ENCODE measurements at places on chromosomes 1 and 21.

DNA sequence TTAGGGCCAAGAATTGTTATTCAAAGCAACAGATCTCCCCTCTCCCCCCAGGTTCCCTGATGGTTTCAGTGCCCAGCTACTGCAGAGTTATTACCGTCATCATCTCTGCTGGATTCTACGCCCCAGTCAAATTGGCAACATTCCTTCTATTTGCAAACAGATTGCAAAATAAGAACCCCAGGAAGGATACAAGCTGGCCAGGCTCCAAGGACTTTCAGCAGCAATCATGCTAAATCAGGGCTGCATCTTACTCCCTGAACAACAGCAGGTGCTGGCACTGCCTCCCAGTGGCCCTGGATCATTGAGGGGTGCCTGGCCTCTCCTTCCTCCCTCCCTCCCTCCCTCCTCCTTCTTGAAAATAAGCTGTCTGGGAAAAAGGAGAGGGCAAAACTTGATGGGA is 521.6 kb upstream of the BEND5 start:
- DNase-seq, result no peak

DNA sequence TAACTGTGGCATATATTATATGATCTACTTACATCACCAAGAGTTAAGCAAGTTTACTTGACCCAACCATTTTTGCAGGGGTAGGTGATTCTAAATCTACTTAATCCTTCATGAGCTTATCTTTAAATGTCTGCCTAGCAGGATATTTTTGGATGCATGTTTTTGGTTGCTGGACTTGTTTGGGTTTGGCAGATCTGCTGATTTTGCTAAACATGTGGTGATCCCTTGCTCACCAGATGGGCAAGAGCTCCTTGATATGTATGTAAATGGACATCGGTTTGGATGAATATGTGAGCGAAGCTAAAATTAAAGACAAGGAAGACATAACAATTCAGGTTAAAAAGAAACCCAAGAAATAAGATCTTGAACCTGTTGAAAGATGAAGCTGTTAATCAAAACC is 36.7 kb downstream of the FMN2 start:
- no peak for DNase-seq

GRCh38 chr1:156033011-156033410 is 12.3 kb upstream of the SSR2 start:
- no peak for DNase-seq

DNA sequence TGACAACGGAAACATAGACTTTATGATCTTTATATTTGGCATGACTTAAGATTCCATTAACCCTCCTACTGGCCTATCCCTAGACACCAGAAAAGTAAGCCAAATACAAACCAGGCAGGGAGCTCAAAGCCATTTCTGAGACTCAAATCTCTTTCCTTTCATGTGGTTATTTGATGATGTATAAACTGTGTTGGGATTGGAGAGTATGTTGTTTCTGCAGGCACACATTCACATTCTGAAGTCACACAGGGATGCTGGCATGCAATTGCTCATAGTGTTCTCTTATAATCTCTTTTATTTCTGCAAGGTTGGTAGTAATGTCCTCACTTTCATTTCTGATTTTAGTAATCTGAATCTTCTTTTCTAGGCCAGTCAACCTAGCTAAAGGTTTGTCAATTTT is 5.8 kb downstream of the ZMYND12 start:
- DNase-seq, result no peak

GRCh38 chr1:62250126-62250726 is 55.6 kb downstream of the L1TD1 start:
- DNase-seq, result no peak

DNA sequence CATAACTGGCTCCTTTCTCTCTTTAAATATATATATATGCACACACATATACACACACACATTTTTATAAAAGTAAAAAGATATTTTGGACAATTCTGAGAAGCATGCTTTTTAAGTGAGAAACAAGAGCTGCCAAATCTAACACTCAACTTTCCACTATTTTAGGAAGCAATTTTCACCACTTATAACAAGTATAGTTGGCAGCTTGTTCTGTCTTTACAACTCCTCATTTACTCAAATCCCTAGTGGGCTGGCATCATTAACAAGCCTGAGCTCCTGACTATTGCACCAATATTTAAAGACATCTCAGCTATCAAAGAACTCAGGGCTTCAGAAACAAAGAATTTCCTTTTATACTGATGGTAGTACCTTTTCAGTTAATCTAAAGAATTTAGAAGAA is 76.6 kb downstream of the RAB3GAP2 start:
- DNase-seq, result no peak

DNA sequence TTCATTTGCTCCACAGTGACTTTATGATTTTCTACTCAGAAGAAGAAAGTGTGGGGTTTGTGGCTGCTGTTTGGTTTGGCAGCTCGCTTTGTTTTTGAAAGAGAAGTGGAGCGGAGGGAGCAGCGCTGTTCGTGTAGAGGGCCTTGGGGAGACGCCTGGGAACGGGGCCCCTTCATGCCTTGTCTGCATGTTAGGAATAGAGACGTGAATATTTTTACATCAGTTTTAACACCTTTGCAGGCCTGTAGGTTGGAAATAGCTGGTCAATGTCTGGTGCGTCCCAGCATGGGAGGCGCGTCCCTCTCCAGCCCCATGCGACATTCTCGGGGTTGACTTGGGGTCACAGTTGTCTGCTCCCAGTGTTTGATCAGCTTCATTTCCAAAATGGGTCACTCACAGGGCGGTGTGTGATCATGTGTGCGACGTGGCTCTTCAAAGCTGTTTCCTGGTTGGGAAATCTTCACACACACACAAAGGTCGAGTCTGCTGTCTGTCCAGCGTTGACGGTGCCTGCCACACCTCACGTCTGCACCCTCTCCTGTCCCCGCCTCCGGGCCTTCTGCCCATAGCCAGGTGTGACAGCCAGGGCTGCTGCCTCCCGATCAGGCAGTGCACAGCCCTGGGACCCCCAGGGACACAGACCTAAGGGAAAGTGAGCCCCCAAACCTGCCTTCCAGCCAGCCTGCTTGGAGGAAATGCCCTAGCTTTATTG is 149.2 kb downstream of the PSMG1 start:
- DNase-seq, result no peak

GRCh38 chr1:230708631-230709580 is 5.0 kb downstream of the AGT start:
- DNase-seq, result no peak

GRCh38 chr1:207088701-207089626 is at the start of gene C4BPB:
C4BPB (plus strand) TSS chr1:207088860; CDS start chr1:207089532, 672 bp downstream.
- DNase-seq, result no peak

DNA sequence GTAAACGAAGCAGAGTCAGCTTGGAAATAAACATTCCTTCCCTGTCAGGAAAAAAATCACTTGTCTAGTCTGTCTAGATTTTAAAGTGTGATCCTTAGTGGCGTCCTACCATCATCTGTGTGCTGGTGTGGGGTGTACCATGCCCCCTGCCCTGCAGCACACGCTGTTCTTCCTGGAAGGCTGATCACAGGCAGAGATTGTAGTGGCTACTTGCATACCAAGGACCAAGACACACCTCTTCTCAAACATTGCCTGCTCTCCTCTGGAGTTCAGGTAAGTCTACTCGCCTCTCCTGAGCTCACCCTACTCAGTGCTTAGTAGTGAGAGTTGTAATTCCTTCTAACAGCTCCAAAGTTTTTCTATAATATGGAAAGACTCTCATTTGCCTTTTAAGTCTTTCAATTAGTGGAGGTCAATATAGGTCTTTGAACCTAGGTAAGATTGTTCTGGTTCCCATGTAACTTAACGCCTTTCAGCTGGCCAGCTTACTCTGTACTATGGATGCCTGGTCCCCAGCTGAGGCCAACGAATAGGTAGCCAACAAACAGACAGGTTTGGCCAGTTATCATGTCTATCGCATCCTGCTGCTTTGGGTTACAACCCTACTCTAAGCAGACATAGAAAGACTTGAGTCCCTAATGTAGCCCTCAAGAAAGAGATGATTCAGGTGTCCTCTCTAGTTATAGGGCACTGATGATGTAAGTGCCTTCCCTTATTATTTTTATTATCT is 55.4 kb downstream of the XCL1 start:
- no peak for DNase-seq

Data from stimulated activated CD8-positive, alpha-beta memory T cell treated with anti-CD3 and anti-CD28 coated beads, Interleukin-7, amount 100 ng/mL, for 24 hours (primary cell).